ENCODE measurements at places on chromosomes 6 and 20.

GRCh38 chr6:129605095-129605494 lies 104.9 kb downstream of the ARHGAP18 start:
- DNase-seq, result no peak

GRCh38 chr20:775679-776135 lies 7.4 kb upstream of the SLC52A3 start:
- no peak for DNase-seq

DNA sequence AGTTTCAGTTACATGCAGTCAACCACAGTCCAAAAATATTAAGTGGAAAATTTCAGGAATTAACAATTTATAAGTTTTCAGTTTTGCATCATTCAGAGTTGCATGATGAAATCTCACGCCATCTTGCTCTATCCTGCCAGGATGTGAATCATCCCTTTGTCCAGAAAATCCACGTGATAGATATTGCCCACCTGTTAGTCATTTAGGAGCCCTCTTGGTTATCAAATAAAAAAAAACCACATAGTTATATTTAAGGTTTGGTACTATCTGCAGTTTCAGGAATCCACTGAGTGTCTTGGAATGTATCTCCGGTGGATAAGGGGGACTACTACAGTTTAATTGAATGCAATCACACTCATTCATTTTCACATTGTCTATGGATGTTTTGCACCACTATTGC lies 1249.0 kb upstream of the CITED2 start:
- DNase-seq, result no peak

DNA sequence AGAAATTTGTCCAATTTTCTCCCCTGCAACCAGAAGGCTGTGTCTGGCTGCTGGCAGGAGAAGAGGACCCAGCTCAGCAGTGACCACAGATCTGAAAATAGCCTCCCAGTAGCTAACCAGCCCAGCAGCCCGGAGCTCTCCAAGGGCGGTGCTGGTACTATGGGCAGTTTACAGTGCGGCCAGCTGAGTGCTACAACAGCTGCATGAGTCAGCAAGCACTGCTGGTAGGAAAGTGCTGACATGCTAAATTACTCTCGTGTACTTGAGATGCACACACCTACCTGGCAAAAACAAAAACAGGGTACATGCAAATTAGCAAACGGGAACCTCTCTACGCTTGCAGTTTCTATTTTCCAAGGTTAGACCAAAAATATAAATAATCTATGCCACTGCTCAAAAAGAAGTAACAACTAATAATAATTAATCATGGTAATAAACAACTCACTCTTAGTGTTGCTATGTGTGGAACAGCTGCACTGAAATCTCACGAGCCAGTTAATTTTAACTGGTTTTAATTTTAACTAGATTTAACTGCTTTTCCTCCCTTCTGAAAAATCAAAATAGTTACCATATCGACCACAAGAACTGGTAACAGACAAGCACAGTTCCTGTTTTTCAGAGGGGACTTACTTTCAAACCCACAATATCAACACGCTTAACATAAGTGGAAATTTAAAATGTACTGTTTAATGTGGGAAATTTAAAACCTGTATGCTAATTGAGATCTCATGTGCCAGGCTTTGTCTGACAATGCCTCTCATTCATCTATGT lies 10.8 kb downstream of the BACH2 start:
- DNase-seq, result no peak

DNA sequence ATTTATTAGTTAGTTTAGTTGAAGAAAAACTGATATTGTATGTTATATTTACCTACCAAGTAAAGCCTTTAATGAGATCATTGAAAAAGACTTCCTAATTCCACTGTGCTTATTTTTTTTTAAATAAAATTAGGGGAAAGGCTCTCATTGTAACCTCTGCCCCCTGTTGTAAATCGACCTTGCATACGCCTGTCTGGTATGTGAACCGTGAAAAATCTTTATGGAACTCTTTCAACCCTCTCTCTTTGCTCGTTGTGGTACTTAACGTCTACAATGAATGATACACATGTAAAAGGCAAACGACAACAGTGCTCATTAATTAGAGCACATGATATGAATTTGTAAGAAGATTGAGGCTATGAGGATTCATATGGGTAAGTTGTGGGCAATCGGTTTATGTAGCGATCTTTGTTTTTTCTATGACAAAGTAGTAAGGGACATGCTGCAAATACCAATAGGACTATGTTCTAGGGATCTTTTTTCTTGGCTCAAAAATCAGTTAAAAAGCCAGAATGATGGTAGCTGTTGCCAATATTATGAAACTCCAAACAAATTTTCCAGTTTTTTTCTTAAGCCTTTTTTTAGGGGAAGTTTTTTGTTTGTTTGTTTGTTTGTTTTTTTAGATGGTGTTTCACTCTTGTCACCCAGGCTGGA lies 119.0 kb upstream of the MCHR2 start:
- no peak for DNase-seq

- DNase-seq, result no peak
Observed at GRCh38 chr6:4496284-4496683, 279.9 kb upstream of the CDYL start.

GRCh38 chr6:38387971-38388370 lies 251.8 kb downstream of the BTBD9 start:
- DNase-seq, result no peak

GRCh38 chr20:33578510-33578909 lies 83.6 kb upstream of the C20orf144 start:
- DNase-seq, result no peak

GRCh38 chr6:67629258-67629657 lies 1005.8 kb upstream of the ADGRB3 start:
- DNase-seq, result no peak

GRCh38 chr20:53957451-53958172 lies 112.8 kb downstream of the BCAS1 start:
- DNase-seq, result no peak

- no peak for DNase-seq
Observed at GRCh38 chr20:63029358-63030121, 22.8 kb upstream of the BHLHE23 start.

- no peak for DNase-seq
Observed at GRCh38 chr6:101747716-101748115, 354.2 kb downstream of the GRIK2 start.

GRCh38 chr20:46741924-46742668 lies 32.6 kb downstream of the SLC2A10 start:
- DNase-seq, result no peak

DNA sequence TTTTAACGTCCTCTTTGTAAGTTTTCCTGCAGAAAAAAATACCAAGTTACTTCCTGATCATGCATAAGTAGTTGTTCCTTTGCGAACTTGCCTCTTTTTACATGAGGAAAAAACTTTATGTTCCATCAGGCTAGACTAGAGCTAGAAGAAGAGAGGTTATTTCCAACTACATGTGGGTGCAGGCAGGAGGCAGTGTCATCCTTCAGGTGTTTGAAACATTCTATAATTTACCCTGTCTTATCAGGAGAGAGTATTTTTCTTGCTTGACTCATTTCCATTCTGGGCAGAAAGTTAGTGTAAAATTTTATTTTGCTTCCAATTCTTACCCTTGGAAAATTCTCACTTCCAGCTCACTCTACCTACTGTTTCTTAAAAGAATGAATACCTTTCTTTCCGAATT lies 28.5 kb upstream of the EPHA7 start:
- no peak for DNase-seq

- DNase-seq, result no peak
Observed at GRCh38 chr6:117840541-117840983, 66.5 kb upstream of the SLC35F1 start.

- no peak for DNase-seq
Observed at GRCh38 chr6:20279051-20279450, 66.8 kb upstream of the MBOAT1 start.

Measured in stimulated activated CD4-positive, alpha-beta T cell treated with anti-CD3 and anti-CD28 coated beads, Interleukin-1b, Interleukin-23, amount 100 ng/mL, for 1 hour (primary cell).